Hepatic stellate cell (primary cell): ENCODE measurements at places on chromosomes 12 and 14.

DNA sequence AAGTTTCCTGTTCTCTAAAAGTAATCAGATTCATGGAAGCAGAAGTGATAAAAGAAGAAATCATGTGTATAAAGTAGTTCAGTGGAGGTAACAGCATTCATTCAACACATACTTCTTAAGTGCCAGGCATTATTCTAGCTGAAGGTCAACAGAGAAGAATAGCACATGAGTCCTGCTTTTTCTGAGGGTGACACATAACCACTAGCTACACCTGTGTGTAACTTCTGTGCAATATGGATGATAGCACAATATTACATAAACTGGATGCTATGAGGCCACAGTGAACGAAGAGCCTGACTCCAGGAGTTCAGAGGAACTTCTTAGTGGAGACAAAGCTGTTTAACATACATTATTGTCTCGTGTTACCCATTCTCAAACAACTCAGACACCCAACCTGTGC lies 114.3 kb upstream of the PCED1B start:
- no peak for DNase-seq

DNA sequence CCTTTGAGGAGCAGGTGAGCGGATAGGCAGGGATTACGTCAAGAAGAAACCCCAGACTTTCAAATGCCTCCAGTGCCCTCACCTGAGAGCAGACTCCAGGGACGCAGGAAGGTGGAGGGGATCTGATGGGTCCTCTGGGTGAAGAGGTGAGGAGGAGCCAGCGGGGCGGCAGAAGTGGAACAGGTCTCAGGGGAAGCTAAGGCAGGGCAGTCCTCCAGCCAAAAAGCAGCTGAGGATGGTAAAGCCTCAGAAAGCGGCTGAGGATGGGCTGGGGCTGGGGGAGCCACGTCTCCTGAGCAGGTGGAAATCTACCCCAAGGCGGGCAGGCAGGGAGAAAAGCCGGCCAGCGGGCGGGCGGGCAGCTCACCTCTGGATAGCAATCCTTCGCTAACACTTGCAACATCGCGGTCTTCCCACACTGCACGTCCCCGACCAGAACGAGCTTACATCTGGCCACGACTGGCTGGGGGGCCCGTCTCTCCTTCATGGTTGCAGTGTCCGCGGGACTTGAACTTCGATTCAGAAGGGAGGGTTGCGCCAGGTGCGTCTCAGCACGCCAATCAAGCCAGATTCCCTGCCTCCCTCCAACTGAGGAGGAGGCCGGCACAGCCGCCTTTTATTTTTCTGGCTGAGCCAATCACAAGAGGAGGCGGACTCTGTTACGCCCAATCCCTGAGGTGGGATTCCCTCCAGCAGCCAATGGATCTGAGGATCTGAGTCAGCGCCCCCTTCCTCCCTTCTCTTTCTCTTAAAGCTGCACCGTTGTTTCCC lies at the start of gene RND1:
TSS of gene RND1 (minus strand) at position 590 of the 771 bp plus-strand sequence. CDS start at position 487, 103 bp downstream.
- peak; percentile 95 for DNase-seq

- no peak for DNase-seq
Measured at GRCh38 chr12:75692876-75693275, 181.5 kb upstream of the KRR1 start.

- no peak for DNase-seq
Measured at GRCh38 chr12:49277466-49277865, 12.6 kb downstream of the TUBA1C start.

- no peak for DNase-seq
Measured at GRCh38 chr12:91406920-91407341, 224.3 kb upstream of the DCN start.
